ENCODE measurements at places on chromosomes 12 and 14.
A peak's percentile ranks its signal among the peaks of the same experiment; 100 is the strongest.

GRCh38 chr12:72272731-72273498, 745 bp downstream of the TRHDE start:
- DNase-seq = no peak

DNA sequence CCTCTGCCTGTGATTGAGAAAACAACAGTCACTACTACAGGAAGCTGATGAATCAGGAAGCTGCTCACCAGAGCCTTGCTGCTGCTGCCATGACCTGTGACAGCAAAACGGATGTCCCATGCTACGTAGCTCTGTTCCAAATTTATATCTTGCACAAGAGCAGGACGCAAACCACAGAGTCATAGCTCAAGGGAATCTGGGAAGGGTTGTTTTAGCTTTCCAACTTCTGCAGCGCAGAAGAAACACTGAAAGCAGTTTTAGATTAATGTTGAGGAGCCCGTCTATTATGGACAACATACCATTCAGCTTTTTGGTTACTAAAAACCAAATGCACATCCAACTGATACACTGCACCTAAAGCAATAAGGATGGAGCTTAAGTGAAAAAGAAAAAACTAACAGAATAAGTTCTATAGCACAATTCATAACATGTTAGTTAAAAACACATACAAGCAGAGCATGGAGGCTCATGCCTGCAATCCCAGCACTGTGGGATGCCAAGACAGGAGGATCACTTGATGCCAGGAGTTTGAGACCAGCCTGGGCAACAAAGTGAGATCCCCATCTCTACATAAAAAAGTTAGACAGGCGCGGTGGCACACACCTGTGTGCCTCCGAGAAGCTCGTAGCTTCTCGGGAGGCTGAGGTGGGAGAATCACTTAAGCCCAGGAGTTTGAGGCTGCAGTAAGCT, 1.7 kb upstream of the ANKRD33 start:
- DNase-seq = no peak

DNA sequence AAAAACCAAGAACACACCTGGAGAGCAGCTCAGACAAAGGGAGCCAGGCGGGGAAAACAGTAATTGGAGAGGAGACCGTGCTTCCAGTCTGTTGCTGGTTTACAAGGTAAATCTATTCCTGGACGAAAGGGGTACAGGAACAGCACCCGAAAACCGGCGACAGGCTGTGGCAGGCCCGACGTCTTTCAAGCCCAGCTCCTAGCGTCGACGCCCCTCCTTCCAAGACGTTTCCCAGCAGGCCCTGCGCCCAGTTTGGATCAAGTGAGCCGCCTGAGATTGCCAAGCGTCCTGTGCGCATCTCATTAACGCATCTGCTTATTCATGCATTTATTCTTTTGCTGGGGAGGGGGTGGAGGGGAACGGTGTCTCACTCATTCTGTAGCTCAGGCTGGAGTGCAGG, 1.4 kb downstream of the C12orf56 start:
- no peak for DNase-seq

DNA sequence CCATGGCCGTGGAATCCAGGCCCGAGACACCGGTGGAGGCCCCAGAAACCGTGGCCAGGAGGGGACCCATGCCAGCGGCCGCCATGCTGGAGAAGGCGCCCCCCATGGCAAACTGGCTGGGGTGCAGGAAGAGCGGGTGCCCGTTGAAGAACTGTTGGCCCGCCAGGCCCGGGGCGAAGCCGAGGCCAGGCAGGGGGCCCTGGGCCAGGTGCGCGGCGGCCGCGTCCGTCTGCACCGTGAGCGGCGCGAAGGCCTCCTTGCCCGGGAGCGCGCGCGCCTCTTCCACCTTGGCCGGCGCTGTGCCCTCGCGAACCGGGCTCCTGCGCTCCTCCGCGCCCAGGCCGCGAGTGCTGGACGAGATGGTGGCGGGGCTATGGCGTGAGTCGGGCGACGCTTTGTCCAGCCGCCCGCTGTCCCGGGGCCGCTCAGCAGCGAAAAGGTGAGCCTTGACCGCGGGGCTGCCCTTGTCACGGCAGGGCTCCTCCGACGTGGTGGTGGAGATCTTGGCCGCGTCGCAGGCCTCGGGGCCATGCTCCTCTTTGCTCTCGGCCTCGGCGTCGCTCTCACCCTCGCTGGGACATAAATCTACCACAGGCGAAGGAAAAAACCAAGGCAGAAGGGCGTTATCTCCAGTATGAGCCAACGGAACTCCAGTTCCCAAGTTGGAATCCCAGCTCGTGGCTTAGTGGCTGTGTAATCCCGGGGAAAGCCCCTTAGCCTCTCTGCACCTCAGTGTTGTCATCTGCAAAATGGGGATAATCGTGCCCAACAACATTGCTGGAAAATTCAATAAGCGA, 9.5 kb downstream of the TBX3 start:
- DNase-seq = no peak

GRCh38 chr12:1928439-1929121, 10.1 kb upstream of the CACNA2D4 start:
- no peak for DNase-seq

DNA sequence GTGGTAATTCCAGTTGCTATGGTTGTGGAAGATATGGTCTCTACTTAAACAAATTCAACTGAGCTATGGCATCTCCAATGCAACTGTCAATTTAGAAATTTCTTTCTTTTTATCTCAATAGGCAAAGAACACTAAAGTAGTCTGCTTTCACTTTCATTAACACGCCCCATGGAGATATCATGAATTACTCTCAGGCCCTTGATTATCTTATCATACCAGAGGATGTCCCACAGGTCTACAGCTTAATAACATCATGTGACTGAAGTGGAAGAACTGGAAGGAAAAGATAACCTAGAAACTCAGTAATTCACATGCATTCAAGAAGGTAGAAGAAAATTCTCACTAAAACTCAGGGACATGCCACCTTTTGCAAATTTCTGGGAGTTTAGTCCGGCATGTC, 114.3 kb downstream of the FLRT2 start:
- no peak for DNase-seq

GRCh38 chr12:46671102-46671501, 154.7 kb downstream of the SLC38A4 start:
- DNase-seq = no peak

GRCh38 chr12:7129872-7130691, at the start of gene CLSTN3:
Gene CLSTN3 (plus strand): TSS chr12:7130371. CDS start chr12:7130649, 278 bp downstream.
- peak; percentile 18 for DNase-seq

DNA sequence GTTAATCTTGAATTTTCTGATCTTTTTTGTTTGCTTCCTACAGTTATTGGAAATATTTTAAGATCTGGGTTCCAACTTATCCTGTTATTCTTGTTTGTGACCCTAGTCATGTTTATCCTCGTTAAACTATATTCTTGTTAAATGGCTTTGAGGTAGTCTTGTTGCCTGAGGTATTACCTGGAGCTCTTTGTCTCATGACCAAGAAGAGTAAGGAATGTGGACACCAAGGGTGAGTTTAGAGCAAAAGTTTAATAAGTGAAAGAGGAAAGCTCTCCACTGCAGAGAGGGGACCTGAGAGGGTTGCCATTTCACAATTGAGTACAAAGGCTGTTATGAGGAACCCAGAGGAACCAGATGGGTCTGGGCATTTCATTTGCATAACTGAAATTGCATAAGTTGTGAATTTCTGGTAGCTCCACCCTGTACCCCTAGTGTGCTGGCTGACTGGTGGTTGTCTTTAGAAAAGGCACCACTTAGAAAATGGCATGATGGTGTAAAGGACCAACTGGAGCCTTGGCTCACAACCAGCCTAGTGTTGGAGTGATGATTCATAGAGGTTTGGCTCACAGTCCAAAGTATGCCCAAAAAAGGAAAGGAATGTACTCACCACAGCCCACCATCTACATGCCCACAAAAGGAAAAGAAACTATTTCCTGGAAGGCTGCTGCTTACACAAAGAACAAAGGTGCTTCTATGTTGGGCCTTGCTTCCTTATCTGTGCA, 36.7 kb upstream of the RESF1 start:
- no peak for DNase-seq

DNA sequence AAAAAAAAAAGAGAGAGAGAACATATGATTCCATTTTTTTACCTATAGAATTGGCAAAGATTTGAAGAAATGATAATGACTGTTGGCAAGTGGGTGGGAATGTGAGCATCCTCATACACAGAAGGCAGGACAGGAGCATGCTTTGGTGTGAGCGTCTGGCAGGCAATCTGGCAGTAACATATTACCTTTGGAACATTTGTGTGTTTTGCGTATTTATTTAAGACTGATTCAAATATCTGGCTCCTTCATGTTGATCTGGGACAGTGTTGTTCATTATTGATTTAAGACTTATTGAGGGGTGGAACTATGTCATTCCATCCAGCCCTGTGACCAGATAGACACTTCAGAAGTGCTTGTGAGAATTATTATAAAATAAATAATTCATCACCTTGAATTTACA, 53.1 kb downstream of the PPP1R36 start:
- no peak for DNase-seq

DNA sequence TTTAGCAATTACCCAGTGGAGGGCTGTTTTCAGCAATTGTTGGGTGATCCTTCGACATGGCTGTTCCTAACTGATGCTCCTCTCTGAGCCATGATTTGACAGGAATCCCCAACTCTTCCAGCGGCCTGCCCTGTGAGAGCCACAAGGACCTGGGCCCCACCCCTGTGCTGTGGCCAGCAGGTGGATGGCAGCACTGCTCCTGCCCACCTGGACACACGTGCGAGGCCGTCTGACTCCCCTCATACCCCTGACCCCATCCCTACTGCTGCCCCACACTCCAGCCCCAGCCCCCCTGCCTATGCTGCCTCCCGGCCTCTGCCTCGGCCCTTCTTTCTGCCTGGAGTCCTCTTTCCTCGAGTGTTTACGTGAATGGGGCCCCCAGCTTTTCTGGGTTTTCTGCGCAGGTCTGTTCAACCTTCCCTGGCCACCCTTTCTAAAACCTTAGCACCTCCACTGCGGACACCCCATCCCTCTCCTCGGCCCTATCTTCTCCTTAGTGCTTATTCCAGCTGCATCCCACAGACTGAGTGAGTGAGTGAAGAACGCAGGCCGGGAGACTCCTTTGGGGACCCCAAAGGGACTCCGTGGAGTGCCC, 111.4 kb downstream of the DICER1 start:
- DNase-seq = no peak

DNA sequence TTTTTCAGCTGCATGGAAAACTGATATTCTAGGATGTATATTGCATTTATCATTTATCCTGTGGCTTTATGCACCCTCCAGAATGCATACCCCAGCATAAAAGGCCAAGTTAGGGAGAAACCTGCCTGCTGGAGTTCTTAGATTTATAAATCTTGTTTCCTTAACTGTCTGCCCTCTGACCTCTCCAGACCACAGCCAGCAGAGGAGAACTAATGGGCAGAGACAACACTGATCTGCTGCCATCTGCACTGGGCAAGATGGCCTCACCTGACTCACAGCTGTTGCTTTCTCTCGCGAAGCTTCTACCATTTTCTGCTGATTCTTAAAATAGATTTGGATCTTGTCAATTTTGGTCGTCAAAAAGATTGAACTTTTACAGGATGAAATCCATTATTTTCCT, 65.8 kb downstream of the PPP2R5C start:
- DNase-seq = no peak

DNA sequence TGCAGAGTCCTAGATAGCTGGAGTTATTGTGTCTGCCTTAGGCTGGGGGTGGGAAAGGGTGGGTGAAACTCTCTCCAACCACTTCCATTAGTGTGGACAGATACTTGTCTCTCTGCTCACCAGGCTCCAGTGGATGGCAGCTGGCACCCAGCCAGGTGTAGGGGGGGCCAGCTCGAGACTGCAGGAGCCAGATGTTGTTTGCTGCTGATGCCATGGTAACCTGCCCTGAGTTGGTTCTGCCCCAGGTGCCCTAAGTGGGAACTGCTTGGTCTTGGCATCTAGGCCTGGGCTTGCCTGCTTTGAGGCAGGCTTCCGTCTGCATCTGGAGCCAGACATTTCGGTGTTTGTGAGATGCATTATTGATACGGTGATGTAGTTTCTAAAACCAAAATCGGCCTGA, 82.2 kb downstream of the ADCK1 start:
- DNase-seq = peak; percentile 44

- DNase-seq = no peak
These were observed 8.8 kb upstream of the CHGA start for GRCh38 chr14:92914087-92914656.

GRCh38 chr12:115147916-115148315, 463.9 kb upstream of the TBX3 start:
- no peak for DNase-seq

GRCh38 chr12:102769323-102769916, 147.6 kb downstream of the PAH start:
- DNase-seq = no peak

DNA sequence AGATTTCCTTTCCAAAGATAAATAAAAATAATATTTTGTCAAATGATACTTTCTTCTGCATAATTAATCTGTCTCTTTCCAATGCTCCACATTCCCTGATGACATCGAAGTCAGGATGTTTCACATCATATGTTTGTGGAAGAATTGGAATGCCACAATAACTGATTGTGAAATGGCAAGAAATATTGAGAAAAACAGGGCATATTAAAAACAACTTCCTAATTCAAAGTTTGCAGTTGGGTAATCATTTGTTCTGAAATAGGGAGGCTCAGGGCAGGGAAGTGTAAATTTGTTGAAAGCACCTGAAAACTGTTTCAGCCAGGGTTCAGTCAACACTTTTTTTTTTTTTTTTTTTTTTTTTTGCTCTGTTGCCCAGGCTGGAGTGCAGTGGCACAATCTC, 50.7 kb downstream of the BCAT1 start:
- DNase-seq = no peak

GRCh38 chr12:108622421-108622820, 11.3 kb downstream of the SELPLG start:
- peak; percentile 4 for DNase-seq

GRCh38 chr12:131057211-131057721, 103.6 kb downstream of the ADGRD1 start:
- no peak for DNase-seq

DNA sequence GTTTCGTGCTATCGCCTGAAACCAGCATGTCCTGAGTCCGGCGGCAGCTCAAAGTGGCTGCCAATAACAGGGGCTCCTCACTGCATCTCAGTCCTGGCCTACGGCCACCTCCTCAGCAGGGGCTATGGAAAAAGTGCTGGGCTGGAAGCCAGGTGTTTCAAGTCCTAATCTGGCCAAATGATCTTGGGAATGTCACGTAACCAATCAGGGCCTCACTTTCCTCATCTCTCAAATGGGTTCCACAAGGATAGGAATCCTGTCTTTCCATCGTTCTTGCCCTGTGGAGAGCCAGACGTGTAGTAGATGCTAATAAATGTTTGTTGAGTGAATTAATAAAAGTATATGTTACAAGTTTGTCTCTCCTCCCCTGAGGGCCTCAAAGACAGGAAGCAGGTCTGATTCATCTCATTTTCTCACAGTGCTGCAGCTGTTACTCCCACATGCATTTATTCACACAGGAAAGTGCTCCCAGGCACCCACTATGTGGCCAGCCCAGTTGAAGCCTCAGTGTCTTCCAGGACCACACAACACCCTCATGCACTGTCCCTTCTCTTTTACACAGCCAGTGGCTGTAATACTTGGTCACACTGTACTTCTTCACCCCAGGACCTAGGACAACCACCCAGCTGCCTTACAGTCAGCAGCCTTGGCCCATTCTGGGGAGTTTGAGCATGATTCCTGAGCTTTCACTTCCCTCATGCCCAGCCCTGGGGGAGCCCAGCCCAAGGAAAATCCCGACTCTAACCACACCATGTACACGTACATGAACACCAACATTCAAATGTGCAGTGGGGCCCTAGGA, 5.0 kb downstream of the CMKLR1 start:
- no peak for DNase-seq

Data from NCI-H2081 treated with DMSO at 0.1 percent for 48 hours (cell line).